ENCODE measurements at places on chromosomes 5 and 9.

- no peak for DNase-seq
Observed at GRCh38 chr9:119667916-119668315, 298.7 kb upstream of the BRINP1 start.

DNA sequence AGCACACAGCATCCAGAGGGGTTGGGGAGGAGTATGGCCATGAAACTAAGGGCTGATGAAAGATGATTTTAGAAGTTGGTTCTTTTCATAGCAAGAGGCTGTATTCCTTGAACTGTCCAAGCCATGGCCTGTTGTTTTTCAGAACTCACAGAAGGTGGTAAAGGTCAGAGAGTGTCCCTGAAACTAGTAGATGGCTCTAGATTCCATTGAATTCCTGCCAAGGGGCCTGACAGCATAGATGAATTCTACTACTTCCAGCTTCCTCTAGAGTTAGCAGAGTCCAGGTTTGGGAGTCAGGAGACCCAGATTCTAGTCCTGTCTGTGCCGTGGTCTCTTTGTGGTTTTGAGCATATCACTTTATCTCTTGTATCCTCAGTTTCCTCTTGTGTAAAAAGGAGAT lies 101.6 kb downstream of the GRIA1 start:
- DNase-seq = no peak

GRCh38 chr5:143955141-143955540 lies 143.2 kb downstream of the HMHB1 start:
- no peak for DNase-seq

DNA sequence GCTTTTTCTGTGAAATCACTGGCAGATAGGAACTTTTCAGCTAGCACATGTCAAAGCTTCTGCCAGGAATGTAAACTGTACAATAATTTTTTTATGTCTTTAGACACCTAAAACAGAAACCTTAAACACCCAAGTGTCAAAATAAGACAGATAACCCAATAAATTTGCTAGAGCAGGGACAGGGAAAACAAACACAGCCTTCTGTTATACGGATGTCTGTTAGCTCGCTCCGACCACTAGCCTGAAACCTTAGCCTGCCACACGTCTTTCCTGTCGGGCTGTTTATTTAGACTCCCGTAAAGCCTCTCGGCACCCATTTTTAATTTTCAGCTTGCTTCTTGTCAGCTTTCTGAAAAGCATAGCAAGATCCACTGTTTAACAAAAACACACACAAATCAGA lies 355.4 kb upstream of the SLC24A2 start:
- no peak for DNase-seq
